ENCODE measurements at places on chromosomes 3 and 15. TPM values are rescaled to one million over a fixed set of nuclear protein-coding genes. Genes with fewer than 3 reads are reported as not detected.

GPR87 gene
- not detected for total RNA-seq

GPR62 gene
- total RNA-seq = not detected

ALPK3 gene
- 0.17 TPM for total RNA-seq

GHRL gene
- not detected for total RNA-seq

ACKR4 gene
- total RNA-seq = 4.7 TPM

SYNPR gene
- not detected for total RNA-seq

LRRC3B gene
- total RNA-seq = not detected

GHSR gene
- not detected for total RNA-seq

ZFYVE19 gene
- total RNA-seq = 29.2 TPM

CACNA2D3 gene
- not detected for total RNA-seq

NRROS gene
- total RNA-seq = 0.63 TPM

HAPLN3 gene
- 1.9 TPM for total RNA-seq

TF gene
- 0.32 TPM for total RNA-seq

ZNF385D gene
- total RNA-seq = 1.5 TPM

CFAP91 gene
- 0.47 TPM for total RNA-seq

PLA2G4D gene
- total RNA-seq = not detected

MYRIP gene
- 0.16 TPM for total RNA-seq

CD86 gene
- not detected for total RNA-seq

MLF1 gene
- 8.2 TPM for total RNA-seq

TNFAIP8L3 gene
- 80.4 TPM for total RNA-seq

RSRC1 gene
- 41.1 TPM for total RNA-seq

MYZAP gene
- total RNA-seq = 0.17 TPM

GOLGA6B gene
- total RNA-seq = under 0.01 TPM

KNG1 gene
- total RNA-seq = not detected

CHRM5 gene
- under 0.01 TPM for total RNA-seq

CHRFAM7A gene
- total RNA-seq = 0.69 TPM

FOXL2NB gene
- not detected for total RNA-seq

ADGRG7 gene
- total RNA-seq = not detected

RTP1 gene
- total RNA-seq = not detected

TRIM71 gene
- total RNA-seq = not detected

CPN2 gene
- not detected for total RNA-seq

ADCY5 gene
- 0.16 TPM for total RNA-seq

GABRR3 gene
- not detected for total RNA-seq

GOLGA6D gene
- under 0.01 TPM for total RNA-seq

SAMD7 gene
- not detected for total RNA-seq

CASR gene
- not detected for total RNA-seq

TNK2 gene
- 5.2 TPM for total RNA-seq

Data from bronchial smooth muscle cell (primary cell).